IMR-90 (cell line): ENCODE measurements at places on chromosomes 5 and 9. TPM values are rescaled to one million over a fixed set of nuclear protein-coding genes. Genes with fewer than 3 reads are reported as not detected.

DNA sequence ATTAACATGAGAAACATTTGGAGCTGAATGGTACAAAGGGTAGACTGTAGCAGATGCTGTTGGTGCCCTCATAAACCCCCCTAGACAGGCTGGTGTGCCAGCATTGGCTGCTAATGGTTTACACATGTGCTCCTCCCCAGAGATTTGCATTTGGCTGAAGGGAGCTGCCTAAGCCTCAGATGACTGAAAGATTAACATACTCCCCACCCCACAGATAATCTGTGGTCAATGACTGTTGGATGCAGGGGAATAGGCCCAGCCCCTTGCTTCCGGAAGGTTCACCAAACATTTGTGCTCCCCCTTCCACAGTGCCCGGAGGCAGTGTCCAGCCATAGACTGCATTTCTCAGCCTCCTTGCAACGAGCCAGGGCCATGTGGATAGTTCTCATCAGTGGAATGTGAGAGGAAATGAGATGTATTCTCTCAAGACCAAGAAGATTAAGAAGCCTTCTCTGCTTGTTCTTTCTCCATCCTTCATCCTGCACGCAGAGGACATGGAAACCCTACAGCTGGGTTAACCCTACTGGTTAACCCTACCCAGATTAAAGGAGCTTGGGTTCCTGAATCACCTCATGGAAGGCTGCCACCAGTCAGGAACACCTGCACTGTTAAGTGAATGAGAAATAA lies 79.6 kb downstream of the PHAX start:
- peak; percentile 19 for DNase-seq

GRCh38 chr5:97181856-97182545 lies 1.0 kb downstream of the RIOK2 start:
- DNase-seq: peak; percentile 50

DNA sequence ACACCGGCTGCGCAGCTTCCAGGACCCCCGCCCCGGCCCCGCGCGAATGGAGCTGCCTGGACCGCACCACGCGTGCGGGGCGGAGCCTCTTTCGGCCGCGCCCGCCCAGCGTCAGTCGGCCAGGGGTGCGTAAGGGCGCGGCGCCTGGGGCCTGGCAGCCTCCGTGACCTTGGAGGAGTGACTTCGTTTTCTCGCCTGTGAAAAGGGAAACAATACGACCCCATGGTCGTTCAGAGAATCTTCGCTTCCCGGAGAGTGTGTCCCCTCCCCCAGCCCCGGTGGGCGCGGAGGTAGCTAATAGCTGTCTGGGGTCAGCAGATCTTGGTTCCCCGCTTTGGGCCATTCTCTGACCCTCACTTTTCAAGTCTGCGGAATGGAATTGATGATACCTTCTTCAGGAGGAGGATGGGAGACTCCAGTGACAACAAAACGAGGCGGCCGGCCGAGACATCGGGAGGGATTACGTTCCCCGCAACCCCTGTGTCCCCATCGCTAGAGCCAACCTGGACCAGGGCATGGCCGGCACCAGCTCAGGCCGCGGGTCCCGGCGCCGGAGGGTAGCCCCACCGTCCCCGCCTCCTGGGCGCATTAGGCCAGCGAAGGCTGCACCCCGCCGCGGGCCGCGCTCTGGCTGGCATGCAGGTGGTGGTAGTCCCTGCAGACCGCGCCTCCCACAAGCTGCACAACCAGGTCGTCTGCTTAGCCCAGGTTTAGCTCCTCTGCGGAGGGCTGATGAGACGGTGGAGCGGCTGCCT lies 5.5 kb upstream of the CDHR2 start:
- DNase-seq: no peak

GRCh38 chr5:36950586-36951457 lies 74.3 kb downstream of the NIPBL start:
- peak; percentile 64 for DNase-seq

DNA sequence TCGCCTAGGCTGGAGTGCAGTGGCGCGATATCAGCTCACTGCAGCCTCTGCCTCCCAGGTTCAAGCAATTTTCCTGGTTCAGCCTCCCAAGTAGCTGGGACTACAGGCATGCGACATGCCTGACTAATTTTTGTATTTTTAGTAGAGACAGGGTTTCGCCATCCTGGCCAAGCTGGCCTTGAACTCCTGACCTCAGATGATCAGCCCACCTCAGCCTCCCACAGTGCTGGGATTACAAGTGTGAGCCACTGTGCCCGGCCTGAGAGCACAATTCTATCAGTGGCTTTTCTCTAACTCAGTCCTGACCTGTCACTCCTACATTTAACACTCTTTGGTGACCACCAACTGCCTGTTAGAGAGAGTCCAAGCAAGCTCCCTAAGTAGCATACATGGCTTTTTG lies 82.7 kb upstream of the SPOCK1 start:
- no peak for DNase-seq

DNA sequence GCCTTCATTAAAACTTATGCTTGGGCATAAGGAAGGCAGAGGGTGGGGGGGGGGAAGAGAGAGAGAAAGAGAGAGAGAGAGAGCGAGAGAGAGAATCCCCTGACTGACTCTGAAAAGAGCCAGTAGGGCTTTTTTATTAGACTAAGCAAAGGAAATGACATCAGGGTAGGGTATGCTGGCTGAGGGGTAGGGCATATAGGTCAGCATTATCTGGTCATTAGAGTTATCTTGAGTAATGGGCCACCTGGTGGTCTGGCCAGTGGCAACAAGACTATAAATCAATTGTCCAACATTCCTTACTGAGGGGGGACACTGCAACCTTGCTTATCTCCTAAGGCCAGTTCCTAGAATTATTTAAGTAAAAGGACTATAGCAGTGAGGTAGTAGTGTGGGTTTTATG lies 67.2 kb downstream of the TSSK1B start:
- no peak for DNase-seq

DNA sequence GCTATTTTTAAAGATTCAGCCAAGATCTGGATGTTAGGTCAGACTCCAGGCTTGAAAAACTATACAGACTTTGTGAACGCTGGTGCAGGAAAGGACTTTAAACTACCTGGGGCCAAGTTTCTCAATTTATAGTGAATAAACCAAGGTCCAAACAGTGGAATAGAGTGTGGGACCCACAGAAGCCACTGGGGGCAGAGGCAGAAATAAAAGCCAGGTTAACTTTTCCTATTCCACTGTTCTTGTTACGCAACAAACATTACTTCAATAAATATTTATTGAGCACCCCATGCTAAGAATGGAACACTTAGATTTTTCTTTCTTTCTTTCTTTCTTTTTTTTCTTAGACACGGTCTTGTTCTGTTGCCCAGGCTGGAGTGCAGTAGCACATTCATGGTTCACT lies 11.0 kb upstream of the HAVCR1 start:
- no peak for DNase-seq

- DNase-seq: no peak
Measured at GRCh38 chr5:87382224-87382623, 30.5 kb downstream of the CCNH start.

DNA sequence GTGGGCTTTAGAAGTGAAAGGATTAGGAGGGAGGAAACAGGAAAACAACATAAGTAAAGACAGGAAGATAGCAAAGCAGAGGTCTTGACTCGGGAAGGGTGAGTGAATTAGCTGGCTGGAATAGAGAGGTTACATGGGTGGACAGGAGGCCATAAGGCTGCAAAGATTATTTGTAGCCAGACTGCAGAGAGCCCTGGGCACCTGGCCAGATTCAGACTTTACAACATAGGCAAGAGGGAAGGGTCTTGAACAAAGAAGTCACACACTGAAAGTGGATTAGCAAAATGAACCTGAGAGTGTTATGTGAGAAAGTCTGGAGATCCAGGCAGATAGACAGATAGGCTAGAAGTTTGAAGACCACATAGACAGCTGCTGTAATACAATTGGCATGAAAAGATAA lies 29.7 kb upstream of the CER1 start:
- DNase-seq: no peak

- DNase-seq: peak; percentile 84
Measured at GRCh38 chr5:98173334-98173733, 600.1 kb upstream of the RGMB start.

- no peak for DNase-seq
Measured at GRCh38 chr9:79155308-79155707, 416.5 kb upstream of the TLE4 start.

DNA sequence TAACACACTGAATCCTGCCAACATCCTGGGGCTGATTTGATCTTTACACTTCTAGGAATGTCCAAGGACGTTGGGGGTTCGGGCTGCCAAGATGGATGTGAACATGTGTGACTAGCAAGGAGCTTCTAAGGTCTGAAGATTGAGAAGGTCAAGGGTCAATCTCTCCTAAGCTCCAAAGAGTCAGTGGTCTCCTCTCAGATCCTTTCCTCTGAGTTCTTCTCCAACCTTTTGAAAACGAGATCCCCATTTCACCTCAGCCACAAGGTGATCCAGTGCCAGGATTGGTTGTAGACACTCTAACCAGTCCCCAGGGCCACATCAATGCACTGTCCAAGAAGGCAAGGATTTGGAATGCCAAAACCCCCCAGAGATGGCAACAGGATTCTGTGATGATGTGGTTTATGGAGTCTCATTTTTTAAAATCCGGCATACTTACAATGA lies 266.8 kb downstream of the NDUFS4 start:
- DNase-seq: no peak

- no peak for DNase-seq
Measured at GRCh38 chr9:134412298-134412711, 86.0 kb downstream of the RXRA start.

- DNase-seq: peak; percentile 7
Measured at GRCh38 chr9:97046228-97046627, 7.3 kb upstream of the CTSV start.

GRCh38 chr9:15374825-15375224 lies 47.9 kb upstream of the SNAPC3 start:
- no peak for DNase-seq

GRCh38 chr5:151459680-151460324 lies 12.4 kb downstream of the SLC36A1 start:
- peak; percentile 58 for DNase-seq

DEPDC1B gene
- total RNA-seq: 9.3 and 10.0 TPM in 2 replicates

TEX48 gene
- total RNA-seq: not detected in 2 replicates

DTWD2 gene
- 1.8 and 2.5 TPM in 2 replicates for total RNA-seq

GMCL2 gene
- not detected in 2 replicates for total RNA-seq

TRMO gene
- total RNA-seq: 17.5 and 19.9 TPM in 2 replicates
